ENCODE measurements at places on chromosomes 16 and 17. TPM values are rescaled to one million over a fixed set of nuclear protein-coding genes. Genes with fewer than 3 reads are reported as not detected.
A peak's percentile ranks its signal among the peaks of the same experiment; 100 is the strongest.

RDM1 gene
- 0.58 TPM for total RNA-seq

GRCh38 chr17:3990386-3991127 is 26.3 kb upstream of the ATP2A3 start:
- no peak for DNase-seq

GRCh38 chr17:28500712-28501379 is 5.3 kb upstream of the FOXN1 start:
- DNase-seq, result no peak

DNA sequence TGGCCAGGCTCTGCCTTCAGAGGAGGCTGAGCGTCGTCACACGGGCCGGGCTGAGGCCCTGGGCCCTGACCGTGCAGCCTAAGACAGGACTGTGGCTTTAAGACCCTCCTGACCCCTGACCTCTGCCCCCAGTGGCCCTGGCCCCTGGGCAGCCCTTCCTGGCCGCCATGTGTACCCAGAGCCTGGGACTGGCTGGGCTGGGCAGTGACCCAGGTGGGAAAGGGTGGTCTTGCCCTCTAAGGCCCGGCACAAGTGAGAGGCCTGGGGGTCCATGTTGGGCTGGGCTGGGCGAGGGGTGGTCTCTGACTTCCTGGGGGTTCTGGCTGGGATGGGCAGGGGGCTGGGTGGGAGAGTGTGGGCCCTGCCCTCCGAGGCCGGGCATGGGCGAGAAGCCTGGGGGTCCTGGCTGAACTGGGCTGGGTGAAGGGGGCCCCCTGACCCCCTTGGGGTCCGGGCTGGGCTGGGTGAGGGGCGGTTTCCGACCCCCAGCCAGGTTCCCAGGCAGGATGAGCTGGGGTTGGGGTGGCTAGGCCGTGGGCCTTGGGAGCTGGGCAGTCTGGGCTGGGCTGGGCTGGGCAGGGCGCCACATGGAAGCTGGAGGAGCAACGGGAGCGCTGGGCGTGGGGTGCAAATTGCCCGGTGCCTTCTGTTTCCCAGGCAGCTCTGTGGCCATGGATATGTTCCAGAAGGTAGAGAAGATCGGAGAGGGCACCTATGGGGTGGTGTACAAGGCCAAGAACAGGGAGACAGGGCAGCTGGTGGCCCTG is at the start of gene CDK3:
Gene CDK3, plus strand, starts transcription at position 101 of the 767 bp plus-strand sequence. Its CDS starts 571 bp downstream, at position 672.
- DNase-seq, result no peak

DNA sequence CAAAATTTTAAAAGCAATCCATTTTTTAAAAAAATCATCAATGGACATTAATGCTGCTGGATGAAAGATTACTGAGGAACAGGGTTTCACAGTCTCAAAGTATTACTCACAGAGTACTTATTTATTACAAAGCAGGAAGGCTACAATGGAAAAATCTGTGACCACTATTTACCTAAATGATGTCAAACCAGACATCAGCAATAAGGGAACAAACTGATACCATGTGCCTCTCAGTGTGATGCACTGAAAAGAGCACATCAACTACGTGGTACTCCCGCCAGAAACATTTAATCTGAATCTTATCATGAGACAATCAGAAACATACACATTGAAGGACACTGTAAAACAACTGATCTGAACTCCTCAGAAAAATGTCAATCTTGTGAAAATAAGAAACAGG is 124.2 kb downstream of the PARN start:
- DNase-seq, result no peak

UNK gene
- total RNA-seq, result 18.6 TPM

DNA sequence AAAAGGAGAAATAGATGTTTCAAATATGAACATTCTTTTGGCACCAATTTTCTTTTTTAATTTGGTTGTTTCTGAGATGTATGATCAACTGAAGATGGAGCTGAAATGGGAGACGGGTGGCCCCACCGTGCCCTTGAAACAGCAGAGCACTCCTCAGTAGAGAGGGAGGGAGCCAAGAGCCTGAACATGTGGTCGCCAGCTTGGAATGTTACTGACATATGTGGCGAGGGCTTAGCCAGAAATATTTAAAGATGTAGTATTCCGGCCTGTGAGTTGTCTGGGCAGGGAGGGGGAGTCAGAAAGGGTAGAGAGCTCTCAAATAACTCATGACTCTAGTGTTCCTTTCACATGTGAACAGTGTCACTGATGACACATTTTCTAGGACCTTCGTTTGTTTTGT is 13.3 kb upstream of the MRC2 start:
- DNase-seq, result peak; percentile 91

DNA sequence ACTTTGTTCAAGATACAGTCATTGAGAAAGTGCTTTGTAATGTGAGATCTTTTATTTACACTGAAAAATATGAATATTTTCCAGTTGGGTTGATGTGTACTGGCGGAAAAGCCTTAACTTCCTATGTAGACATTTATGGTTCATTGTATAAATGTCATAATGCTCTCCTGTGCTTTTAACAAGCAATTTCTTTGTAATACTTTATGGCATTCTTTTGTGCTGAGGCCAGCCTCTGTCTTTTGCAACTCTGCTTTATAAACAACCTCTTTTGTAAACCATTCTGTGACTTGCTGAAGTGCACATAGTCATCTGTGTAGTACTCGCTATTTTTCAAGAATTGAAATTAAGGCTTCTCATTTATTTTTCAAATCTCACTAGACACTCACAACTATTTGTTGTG is 291.2 kb downstream of the CDH11 start:
- no peak for DNase-seq

CLEC3A gene
- total RNA-seq, result not detected

ST6GALNAC2 gene
- total RNA-seq, result 1.5 TPM

GRCh38 chr16:82229800-82230619 is 60.0 kb upstream of the MPHOSPH6 start:
- peak; percentile 43 for DNase-seq

PLLP gene
- total RNA-seq, result 0.40 TPM

HOXB13 gene
- total RNA-seq, result under 0.01 TPM

DNA sequence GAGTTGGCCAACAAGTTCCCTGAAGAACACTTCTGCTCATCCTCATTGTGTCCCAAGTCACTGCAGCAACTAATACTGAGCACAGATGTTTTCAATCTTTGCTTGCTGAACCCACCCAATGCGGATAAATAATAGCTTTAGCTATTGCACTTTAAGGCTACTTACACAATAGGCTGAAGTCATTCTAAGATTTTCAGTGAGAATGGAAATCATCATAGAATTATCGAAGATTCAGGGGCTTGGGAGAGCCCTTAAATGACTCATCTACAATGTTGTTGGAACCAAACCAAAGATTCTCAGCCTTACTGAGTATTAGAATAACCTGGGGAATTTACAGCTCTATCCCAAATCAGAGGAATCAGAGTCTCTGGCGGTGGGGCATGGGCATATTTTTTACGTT is 51.2 kb downstream of the SYCE1L start:
- DNase-seq, result peak; percentile 72

GRCh38 chr17:9266031-9266680 is 244.8 kb downstream of the NTN1 start:
- DNase-seq, result no peak

GRCh38 chr16:49377196-49377755 is 3.7 kb downstream of the C16orf78 start:
- no peak for DNase-seq

- peak; percentile 93 for DNase-seq
Measured at GRCh38 chr16:11100239-11100750, 155.7 kb downstream of the SOCS1 start.

CNTNAP4 gene
- total RNA-seq, result 9.0 TPM

SPNS3 gene
- 0.44 TPM for total RNA-seq

GRCh38 chr16:48561960-48562393 is 48.0 kb downstream of the N4BP1 start:
- peak; percentile 45 for DNase-seq

- no peak for DNase-seq
Measured at GRCh38 chr16:59048876-59049275, 314.8 kb upstream of the GOT2 start.

TM4SF5 gene
- total RNA-seq, result not detected
